ENCODE measurements at places on chromosomes 1 and 21.

DNA sequence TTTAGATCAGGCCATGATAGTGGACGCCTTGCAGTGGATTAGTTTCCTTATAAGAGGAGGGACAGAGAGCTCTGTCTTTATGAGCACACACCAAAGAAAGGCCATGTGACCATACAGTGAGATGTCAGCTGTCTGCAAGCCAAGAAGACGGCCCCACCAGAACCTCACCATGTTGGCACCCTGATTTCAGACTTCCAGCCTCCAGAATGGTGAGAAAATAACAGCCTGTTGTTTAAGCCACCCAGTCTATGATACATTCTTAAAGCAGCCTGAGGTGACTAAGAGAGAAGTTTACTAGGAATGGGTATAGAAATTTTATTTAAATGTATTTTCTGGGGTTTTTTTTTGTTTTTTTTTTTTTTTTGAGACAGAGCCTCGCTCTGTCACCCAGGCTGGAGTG is 29.5 kb downstream of the L1TD1 start:
- no peak for DNase-seq

DNA sequence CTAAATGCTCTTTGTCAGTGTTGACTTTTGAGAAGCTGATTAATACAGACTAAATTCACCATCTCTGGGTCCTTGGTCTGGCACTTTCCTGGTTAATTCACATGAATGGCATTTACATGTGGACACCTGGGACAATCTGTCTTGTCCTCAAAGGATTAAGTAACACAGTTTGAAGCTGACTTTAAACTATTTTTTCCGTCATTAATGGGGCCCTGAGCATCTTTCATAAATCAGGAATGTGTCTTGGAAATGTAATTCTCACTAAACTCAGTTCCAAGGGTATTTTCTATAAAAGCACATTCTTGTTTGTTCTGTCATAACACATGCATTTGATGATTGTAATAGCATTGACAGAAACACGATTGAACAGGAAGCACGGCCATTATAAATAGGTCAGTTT is 26.7 kb upstream of the NBL1 start:
- DNase-seq = no peak

GRCh38 chr1:237416924-237417655 is 375.1 kb downstream of the RYR2 start:
- DNase-seq = no peak

GRCh38 chr1:19505693-19506457 is 20.5 kb upstream of the CAPZB start:
- DNase-seq = no peak

- no peak for DNase-seq
Measured at GRCh38 chr1:150243003-150243402, 7.1 kb upstream of the ANP32E start.

GRCh38 chr21:17802572-17802971 is 16.6 kb downstream of the C21orf91 start:
- DNase-seq = no peak

- DNase-seq = no peak
Measured at GRCh38 chr1:26126321-26127084, 14.9 kb downstream of the PDIK1L start.

GRCh38 chr1:45250544-45250943 is 44.1 kb upstream of the ZSWIM5 start:
- no peak for DNase-seq

- no peak for DNase-seq
Measured at GRCh38 chr1:27563341-27563590, 40.7 kb downstream of the AHDC1 start.

GRCh38 chr1:232699814-232700213 is 69.9 kb upstream of the SIPA1L2 start:
- no peak for DNase-seq

- no peak for DNase-seq
Measured at GRCh38 chr1:207404849-207405525, 49.1 kb upstream of the CR2 start.

DNA sequence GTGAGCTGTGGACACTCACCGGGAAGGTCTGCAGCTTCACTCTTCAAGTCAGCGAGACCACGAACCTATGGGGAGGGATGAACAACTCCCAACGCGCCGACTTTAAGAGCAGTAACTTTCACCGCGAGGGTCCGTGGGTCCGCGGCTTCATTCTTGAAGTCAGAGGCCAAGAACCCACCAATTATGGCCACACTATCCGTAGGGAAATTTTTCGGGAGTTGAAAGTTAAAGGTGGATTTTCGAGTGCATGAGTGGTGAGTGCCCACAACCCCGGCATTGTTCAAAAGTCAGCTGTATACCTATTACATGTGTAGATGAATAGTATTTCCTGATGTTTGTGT is 19.7 kb downstream of the EXOC8 start:
- no peak for DNase-seq

DNA sequence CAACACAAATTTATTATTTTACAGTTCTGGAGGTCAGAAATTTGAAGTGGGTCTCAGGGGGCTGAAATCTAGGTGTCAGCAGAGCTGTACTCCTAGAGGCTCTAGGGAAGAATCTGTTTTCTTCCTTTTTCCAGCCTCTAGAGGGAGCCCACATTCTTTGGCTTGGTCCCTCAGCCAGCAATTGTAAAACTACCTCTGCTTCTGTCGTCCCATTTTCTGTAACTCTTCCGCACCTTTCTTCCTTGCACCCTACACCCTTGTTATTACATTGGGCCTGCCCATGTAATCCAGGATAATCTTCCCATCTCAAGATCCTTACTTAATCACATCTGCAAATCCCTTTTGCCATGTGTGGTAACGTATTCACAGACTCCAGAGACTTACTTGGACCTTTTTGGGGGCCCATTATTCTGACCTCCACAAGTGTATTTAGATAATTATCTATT is 24.8 kb upstream of the THEM4 start:
- DNase-seq = no peak

DNA sequence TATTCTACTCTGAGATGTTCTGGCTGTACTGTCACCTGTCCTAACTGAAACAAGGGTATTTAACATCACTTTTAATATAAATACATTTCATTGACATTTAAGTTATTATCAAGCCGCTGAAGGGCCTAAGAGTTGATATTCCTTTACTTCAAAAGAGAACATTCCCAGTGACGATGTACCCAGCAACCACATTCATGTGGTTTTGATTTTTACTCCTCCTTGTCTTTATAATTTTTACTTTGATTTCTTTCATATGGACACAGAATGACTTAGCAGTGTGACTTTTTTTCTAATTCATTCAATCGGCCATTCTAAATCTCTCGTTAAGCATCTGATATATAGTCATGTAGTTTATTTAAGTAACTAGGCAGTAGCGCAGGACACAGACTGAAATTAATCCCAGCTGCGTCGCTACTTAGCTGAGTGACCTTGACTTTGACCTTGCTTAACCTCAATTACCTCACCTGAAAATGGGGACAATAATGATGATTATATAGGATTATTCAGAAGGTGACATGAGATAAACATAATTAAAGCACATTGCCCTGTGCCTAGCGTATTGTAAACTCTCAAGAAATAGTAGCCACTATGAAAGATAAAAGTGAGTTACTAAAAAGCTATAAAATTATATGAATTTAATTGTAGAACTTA is 476.6 kb downstream of the SETD4 start:
- DNase-seq = no peak

GRCh38 chr1:99106274-99106673 is 101.6 kb upstream of the PLPPR5 start:
- DNase-seq = no peak

GRCh38 chr1:224671076-224671475 is 55.0 kb downstream of the CNIH3 start:
- no peak for DNase-seq

DNA sequence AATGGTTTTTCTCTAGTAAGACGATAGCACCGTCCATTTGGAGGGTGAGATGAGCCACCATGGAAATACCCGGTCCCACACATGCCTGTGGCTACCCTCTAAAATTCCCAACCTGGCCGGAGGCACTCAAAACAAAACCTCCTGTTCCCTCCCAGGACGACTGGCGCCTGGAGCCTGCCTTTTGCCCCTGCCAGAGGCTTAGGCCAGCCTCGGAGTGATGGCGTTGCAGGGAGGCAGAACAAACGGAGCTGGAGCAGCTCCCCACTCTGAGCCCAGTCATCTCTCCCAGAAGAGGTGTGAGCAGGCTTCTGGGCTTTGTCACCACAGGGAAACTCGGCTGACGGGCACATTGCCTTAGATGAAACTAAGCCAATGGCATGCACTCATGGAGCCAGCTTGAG is 213.7 kb upstream of the HOOK1 start:
- no peak for DNase-seq

DNA sequence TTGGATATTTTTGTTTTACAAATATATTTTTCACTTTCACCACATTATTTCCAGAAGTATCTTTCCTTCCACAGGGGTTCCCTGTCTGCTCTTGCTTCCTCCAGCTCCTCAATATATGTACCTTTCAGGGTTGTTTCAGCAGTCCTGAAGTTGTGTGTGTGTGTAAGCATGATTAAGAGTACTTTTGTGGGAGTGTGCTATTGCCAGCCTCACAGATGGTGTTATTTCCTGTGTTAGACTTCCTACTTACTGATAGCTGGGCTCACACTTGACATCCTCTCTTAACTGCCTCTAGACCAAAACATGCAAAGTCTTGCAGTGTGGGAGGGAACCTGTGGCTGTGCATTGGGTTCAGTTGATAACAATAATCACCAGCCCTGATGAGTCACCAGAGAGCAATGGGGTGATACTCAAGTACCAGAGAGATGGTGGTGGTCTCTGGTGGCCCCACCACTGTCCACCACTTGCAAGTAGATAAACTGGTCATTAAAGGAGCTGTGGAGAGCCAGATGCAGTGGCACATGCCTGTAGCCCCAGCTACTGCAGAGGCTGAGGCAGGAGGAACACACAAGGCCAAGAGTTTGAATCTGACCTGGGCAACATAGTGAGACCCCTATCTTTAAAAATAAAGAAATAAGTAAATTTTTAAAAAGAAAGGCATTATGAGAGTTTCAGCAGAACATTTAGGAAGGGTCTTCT is 126.7 kb downstream of the NR5A2 start:
- no peak for DNase-seq

GRCh38 chr1:234240680-234241079 is 132.6 kb upstream of the COA6 start:
- DNase-seq = no peak

DNA sequence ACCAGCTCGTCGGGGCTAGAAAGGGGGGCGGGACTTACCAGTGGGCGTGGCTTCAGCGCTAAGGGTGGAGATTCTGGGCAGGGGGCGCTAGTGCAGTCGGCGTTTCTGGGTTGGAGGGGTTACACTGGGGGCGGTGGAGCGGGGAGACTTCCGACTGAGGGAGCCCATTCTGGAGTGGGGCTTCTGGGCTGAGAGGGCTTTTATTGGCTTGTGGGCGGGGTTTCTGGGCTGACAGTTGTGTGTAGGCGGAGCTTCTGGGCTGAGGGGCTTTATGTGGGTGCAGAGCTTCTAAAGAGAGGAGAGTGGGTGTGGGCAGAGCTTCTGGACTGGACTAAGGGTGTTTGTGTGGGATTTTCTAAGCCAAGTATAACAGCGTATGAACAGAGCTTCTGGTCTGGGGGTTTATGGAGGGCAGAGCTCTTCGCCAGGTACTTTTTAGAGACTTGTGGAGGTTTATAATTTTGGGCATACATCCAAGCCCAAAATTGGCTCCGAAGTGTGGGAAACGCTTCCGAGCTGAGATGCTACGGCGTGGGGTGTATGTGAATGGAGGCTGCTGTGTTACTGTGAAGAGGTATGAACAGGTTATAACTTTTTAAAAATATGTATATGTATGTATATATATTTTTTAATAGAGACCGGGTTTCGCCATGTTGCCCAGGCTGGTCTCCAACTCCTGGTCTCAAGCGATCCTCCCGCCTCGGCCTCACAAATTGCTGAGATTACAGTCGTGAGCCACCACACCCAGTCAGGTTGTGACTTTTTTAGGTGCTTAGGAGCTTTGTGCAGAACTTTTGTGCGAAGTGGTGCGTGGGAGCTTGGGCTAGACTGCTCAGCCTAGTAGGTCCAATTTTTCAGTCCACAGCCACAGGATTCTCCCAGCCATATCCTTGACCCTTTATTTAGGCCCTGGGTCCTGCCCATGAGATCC is 825 bp downstream of the TMEM39B start:
- no peak for DNase-seq

GRCh38 chr1:47547753-47548573 is 110.1 kb downstream of the FOXD2 start:
- no peak for DNase-seq

- no peak for DNase-seq
Measured at GRCh38 chr1:198678301-198678836, 39.5 kb downstream of the PTPRC start.

- DNase-seq = no peak
Measured at GRCh38 chr1:153210206-153210605, 7.0 kb downstream of the LELP1 start.

DNA sequence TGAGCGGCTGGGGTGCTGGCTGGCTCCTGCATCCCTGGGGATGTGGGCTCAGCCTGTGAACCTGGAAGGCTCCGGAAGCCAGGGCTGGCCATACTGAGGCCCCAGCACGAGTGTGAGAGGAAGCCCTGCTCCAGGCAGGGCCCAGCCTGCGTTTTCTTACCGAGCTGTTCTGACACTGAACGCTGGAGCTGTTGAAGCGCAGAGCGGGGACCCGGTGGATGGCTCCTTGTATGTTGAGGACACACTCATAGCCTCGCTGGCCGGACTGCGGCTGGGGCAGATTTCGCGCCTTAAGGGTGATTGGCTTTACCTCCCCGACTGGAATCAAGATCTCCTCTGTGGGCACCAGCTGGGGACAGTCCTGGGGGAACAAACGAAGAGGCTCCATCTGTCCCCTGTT is 160.0 kb downstream of the PLXNA2 start:
- no peak for DNase-seq

DNA sequence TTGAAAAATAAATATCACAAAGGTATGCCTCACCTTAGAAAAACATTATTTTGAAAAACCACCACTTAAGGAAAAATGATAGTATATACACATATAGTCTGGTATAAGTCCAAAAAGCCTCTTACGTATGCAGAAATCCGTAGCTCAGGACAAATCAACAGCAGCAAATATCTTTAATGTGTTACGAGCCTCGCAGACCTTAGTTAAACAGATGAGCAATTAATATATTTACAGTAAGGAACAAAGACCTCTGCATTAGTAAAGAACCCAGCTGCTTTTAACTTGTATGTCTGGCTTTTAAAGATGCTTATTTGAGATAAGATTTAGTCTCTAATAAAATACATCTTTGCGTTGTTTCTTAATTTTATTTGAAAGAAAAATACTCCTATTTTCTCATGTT is 79.9 kb upstream of the CHRM3 start:
- no peak for DNase-seq

Measured in esophagus squamous epithelium (tissue), 5 donors.